ENCODE measurements at places on chromosomes 6 and 20.

DNA sequence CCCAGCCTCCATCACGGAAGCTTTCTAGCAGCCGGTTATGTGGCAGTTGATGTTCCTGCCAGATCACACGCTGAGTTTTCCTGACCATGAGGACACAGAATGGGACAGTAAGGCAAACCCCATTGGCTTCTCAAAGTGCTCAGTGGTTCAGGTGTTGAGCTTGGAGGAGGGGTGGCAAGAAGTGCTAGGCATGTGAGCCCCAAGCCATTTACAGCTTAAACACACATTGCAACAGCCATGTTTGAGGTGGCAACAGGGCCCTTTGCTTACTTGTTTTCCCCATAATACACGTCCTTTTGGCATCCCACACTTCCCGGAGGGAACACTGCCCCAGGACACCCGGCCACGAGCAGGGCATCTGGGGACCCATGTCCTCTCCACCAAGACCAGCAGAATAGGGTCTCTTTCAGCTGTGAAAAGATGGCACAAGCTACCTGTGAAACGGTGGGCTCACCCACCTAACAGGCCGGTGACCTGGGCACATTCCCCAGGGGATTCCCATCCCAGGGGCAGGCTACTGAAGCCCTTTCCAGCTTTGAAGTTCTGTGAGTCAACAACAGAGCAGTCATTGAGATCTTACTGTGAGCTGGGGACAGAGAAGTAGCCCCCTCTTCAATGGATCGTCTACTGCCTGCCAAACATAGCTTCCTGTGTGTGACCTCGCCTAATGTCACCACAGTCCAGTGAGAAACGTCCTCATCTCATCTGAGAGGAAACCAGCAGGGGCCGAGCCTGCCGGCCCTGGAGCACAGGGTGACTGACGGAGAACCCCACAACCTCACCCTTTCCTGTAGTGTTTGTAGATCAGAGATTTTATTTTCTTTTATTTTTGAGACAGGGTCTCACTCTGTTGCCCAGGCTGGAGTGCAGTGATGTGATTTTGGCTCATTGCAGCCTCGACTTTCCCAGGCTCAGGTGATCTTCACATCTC, 4.0 kb upstream of the TLDC2 start:
- no peak for DNase-seq

DNA sequence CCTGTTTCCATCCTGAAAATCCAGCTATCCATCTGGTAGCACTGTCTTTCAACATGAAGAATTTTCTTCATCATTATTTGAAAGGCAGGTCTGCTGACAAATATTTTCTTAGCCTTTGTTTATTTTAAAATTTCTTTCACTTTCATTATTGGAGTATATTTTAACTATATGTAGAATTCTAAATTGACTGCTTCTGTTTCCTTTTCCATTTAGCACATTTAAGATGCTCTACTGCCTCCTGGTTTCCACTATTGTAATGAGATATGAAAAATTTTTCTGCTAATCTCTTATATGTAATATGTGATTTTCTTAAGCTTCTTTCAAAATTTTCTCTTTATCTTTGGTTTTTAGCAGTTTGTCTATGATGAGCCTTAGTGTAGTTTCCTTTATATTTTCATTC, 97.3 kb downstream of the TBC1D32 start:
- DNase-seq = no peak

DNA sequence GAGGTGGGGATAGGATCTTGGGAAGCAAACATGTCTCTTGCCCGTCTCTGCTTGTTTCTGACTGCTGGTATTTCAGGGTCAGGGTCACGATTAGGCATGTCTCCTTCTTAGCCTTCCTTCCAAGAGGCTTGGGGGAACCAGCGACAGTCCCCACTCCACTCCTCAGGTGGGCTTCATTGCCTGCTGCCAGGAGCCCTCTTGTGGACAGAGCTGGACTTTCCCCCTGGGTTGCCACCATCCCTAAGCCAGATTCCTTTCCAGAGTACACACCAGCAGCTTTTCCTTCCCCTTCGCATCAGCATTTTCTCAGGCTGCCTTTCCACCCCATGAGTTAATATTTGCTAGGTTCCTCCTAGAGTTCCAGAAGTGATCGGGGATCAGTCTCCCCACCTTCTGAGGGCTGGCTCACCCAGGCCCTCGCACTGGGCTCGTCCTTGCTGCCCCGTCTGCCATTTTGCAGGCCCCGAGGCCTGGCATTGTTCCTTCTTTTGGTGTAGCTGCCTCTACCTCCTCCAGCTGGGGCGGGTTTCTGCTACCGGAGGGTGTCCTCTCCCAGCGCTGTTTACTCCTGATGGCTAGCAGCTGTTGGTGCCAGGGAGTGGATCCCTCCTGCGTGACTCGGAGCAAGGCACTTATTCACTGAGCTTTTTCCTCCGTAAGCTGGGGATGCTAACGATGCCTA, 8.8 kb upstream of the C20orf144 start:
- DNase-seq = no peak

DNA sequence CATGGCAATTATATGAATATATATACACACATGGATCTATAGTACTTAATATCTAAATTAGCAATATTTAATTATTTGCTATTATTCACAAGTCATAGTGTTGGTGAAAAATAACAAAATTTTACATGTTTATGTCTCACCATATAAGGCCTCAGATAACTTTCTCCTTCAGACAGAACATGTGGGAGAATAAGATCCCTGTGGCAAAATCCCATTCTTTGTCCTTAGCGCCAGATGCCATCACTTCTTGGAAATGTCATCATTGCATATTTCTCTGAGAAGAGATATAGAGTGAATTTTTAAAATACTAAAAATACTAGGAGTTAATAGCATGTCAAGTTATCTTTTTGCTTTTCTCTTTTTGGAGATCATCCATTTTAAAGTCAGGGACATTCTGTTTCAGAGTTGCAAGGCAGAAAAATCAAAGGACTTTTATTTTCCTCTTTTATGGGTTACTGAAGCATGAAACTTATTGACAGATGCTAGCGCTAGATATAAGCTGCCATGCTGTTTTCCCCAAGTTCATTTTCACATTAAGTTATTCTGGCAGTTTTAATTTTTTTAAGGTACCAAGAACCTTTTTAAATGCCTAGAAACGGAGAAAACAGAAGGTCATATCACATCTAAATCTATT, 30.4 kb upstream of the STXBP5 start:
- DNase-seq = no peak

GRCh38 chr20:43571771-43572170, 12.9 kb downstream of the SGK2 start:
- DNase-seq = no peak

GRCh38 chr6:37225350-37226169, 32.0 kb upstream of the TBC1D22B start:
- no peak for DNase-seq

DNA sequence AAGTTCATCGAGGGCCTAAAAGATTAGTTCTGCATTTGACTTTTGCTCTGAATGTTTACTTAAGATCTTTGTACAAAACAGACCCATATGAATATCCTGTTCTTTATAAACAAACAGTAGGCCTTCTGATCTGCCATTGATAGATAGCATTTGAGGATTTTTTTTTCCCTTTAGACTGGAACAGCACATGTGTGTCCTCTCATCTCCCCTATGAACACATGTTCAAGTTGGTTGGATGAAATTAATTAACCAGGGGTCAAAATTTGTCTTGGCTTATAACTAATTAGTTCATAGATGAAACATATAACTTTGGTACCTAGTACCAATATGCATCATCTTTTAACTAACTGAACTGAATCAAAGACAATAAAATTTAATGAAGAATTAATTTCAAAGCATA, 81.3 kb downstream of the AK9 start:
- no peak for DNase-seq

GRCh38 chr20:10590950-10591671, 82.7 kb downstream of the JAG1 start:
- no peak for DNase-seq

GRCh38 chr6:112225691-112226090, 28.7 kb downstream of the LAMA4 start:
- DNase-seq = no peak

GRCh38 chr20:2919518-2920245, 46.4 kb downstream of the PTPRA start:
- DNase-seq = no peak

Data from stimulated activated naive CD4-positive, alpha-beta T cell (primary cell).